Skeletal muscle cell (primary cell): ENCODE measurements at places on chromosomes 5 and 9.

GRCh38 chr9:106860721-106861639 lies 2.0 kb upstream of the ZNF462 start:
- DNase-seq: no peak

DNA sequence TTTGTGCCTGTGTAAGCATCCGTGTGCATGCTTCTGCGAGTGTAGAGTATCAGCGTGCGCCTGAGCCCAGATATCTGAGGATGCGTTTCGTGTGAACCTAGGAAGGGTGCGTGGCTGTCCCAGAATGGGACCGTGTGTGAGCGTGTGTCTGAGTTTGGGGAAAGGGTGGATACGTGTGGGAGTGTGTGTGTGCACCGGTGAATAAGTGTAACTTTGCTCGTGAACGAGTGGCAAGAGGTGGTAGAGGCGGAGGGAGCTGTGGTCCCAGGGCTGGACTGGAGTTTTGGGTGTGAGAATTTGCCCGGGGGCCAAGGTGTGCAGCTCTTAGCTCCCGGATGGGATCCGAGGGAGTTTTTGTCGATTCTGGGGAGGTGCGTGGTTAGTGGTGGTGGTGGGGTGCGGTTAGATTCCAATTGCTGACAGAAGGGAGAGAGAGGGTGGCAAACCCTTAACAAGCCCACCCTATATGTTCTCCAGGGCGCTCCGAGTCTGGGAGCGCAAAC lies 686 bp upstream of the COL27A1 start:
- no peak for DNase-seq

DNA sequence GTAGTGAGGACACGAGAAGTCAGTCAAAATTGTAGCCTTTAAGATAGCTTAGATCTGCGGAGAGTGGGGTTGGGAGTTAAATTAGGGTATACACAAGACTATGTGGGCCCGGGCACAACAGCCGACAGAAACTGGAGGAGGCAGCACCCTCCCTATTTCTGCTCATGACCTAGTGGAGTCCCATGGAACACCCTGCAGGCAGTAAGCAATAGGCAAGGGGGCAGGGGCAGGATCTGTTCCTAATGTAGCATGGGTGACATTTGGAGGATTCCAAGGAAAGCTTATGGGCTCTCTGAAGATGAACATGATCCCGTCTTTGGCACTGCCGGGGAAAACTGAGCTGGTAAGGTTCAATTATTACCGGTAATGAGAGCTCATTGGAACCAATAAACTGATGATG lies 67.0 kb downstream of the FEM1C start:
- DNase-seq: no peak

GRCh38 chr9:21287280-21287679 lies 17.8 kb downstream of the IFNA5 start:
- DNase-seq: no peak

- no peak for DNase-seq
These were observed 2.8 kb downstream of the CSNK1G3 start for GRCh38 chr5:123514615-123515355.

DNA sequence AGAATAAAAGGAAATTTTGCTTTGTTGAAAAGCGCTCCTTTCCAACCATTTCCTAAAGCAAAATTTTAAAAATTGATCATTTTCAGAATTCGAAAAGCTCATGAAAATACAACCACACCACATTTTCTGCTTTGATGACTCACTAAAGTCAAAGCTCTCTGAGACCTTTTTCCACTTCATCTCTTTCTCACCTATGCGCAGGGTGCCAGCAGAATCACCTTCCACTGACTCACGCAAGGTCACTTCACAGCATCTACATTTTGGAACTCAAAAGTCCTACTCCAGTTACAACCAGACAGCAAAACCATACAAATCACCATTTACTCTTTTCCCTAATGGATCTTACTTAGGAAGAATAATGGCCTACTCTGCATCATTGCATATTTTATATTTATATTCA lies 106.2 kb downstream of the MAP1B start:
- DNase-seq: no peak

DNA sequence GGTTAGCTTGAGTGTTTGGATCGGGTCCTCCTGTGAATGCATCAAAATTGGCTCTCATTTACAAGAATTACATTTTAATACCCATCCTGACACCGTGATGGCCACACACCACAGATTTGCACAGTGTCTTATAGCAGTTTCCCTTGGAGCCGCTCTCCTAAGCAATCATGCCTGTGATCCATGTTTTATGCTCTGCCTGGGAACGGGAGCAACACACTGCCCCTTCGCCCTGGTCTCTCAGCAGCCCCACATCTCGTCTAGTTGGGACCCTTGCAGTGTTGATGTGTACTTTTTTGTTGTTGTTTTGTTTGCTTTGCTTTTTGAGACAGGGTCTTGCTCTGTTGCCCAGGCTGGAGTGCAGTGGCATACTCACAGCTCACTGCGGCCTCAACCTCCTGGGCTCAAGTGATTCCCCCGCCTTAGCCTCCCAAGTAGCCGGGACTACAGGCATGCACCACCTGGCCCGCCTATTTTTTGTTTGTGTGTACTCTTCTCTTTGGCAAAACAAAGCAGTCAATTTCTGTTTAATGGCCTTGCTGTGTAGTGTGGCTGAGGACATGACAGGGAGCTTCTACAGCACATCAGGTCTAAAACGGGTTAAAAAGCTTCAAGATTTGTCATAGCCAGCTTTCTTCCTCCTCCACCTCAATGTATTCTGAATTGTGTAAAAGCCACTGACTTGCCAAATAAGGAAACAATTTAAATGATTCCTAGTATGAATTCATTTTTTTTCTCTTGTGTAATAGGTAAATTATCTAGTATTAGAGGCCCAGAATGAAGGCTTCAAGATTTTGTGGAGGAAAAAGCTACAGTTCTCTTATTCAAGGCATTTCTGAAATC lies 101.6 kb upstream of the TBCA start:
- no peak for DNase-seq

DNA sequence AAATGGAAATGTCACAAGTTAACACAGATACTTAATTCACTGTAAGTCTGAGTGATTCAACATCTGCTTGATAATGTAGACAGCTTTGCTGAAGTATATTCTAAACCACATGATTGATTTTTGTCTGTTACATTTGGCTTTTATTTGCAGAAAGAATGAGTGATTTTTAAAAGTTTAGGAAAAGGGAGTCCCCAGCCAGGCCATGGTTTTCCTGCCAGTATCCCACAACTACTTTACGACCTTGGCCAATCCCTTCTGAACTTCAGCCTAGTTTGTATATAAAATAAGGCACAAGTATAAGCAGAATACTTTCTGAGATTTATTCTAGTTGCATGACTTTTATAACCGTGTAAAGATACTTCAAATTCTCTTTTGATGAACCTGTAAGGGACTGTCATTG lies 27.1 kb downstream of the WDR36 start:
- no peak for DNase-seq

GRCh38 chr5:40904994-40905306 lies 4.3 kb upstream of the C7 start:
- no peak for DNase-seq

DNA sequence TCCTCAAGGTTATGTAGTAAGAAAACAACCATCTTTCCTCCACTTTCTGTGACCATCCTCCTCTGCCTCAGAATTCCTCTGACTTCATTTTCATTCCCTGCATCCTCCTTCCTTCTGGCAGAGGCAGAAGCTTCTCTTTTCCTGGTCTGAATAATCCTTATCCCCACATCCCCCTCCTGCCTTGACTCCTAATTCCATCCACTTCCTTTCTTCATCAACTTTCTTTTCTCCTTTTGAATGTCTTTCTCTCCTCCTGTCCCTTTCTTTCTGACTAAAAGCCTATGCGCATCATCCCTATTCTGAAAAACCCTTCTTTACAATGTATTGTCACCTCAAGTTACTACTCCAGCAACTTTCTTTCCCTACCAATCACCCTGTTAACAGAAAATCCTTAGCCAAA lies 79.0 kb downstream of the CDO1 start:
- DNase-seq: no peak

DNA sequence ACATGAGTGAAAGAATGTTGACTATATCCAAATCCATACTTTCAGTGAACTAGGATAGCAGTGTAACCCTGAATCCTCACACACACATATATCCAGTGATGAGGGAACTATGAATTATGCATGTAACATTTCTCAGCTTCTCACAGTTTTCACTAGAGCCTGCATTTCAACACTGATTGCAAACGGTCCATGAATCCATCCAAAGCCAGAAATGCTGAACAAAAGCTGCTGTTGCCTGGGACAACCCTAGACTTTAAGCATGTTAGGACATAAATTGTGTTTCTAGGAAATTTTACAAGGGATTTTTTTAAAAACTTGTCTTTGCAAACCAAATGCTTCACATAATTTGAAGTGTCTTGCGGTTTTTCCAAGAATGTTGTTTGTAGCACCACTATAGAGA lies 2010.0 kb upstream of the WWC1 start:
- no peak for DNase-seq

GRCh38 chr9:90301277-90301653 lies 341.4 kb downstream of the DIRAS2 start:
- DNase-seq: peak; percentile 89

DNA sequence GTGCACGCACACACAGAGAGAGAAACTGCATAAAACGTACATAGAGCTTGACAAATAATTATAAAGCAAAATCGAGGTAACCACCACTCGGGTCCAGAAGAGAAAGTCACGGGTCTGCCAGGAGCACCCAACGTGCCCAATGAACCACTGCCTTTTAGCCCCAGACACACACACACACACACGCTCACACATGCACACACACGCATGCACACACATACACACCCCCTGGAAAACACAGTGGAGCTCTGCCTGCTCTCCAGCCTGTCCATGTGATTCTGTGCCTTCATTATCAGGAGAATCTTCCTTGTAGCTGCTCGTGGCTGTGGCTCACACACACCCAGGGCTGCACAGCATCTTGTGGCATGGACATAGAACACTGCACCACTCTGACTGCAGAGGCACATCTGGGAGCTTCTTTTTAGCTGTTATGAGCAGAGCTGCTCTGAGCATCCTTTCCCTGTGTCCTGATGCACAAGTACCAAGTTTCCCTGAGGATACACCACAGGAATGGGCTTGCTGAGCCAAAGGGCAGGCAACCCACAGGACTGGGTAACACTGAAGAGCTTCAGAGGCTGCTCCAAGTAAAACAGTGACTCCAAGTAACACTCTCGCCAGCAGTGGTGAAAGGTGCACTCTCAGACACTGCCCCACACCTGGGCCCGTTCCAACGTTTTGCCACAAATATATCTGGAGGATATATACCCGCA lies 58.9 kb downstream of the CAMSAP1 start:
- no peak for DNase-seq

DNA sequence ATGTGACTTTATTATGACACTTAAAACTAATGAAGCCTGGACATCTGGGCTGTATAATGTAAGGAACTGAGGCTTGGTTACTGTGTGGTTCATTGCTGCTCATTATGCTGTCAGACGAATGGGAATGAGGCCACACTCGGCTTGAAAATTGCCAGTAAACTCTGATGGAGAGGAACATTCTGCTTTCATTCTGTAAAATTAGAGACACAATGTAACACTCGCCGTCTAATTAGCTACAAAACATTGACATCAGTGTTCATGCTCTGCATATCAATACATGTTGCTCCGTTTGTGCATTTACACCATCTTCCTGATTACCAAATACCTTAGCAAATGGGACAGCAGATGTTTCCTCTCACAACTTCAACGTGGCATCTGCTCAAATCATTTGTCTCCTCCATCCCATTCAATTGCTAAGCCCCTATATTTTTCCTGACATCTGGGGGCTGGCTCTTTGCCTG lies 133.0 kb downstream of the SLC28A3 start:
- no peak for DNase-seq

DNA sequence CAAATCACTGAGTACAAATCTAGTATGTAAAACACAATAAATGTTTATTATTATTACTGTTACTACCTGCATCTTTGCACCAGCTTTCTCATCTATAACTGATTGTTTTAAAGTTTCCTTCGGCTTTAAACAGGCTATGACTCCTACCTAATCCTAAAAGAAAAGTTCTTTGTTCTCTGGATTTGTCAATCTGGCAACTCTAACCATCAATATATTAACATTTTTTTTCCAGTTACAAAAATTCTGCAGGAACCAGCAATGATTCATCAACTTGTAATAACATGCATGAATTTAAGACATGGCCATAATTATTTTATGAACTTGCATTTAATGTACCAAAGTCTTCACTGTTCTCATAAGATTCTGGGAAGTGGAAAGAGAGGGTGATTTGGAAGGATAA lies 228.5 kb downstream of the PIK3R1 start:
- no peak for DNase-seq
